ENCODE measurements at places on chromosomes 2 and 18. TPM values are rescaled to one million over a fixed set of nuclear protein-coding genes. Genes with fewer than 3 reads are reported as not detected.
A peak's percentile ranks its signal among the peaks of the same experiment; 100 is the strongest.

- DNase-seq, result no peak
These were observed 367 bp downstream of the FBXO48 start for GRCh38 chr2:68466778-68467076.

Gene OTOF
- total RNA-seq, result not detected

GRCh38 chr18:12304351-12305210 lies 3.5 kb upstream of the TUBB6 start:
- peak; percentile 55 for DNase-seq

DNA sequence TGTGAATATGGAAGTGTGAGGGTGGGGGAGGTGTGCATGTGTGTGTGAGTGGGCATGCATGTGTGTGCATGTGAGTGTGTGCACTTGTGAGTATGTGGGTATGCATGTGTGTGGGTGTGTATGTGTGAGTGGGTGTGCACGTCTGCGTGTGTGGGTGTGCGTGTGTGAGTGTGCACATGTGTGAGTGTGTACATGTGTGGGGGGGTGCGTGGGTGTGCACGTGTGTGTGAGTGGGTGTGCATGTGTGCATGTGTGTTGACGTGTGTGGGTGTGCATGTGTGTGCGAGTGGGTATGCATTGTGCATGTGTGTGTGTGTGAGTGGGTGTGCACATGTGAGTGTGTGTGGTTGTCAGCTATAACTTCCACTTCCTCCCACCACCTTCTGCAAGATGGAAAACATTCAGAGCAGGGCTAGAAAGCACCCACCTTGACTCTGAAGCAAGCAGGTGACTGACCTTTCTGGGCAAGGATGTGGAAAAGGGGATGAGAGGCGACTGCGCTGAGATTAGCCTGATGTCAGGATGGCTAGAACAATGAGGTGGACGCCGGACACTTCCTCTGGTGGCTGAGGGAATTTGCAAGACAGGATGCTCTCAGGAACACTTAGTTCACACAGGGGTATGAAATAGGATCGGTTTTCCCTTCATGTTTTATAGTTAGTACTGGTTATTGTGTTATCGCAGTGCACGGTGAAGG lies 103.6 kb downstream of the ACKR3 start:
- peak; percentile 57 for DNase-seq

Gene RALB
- total RNA-seq, result 21.7 TPM

Gene CRYGC
- total RNA-seq, result not detected

Gene TRABD2A
- 1.1 TPM for total RNA-seq

GRCh38 chr2:37543999-37544557 lies 127.4 kb downstream of the CDC42EP3 start:
- DNase-seq, result no peak

Gene PTPRN
- not detected for total RNA-seq

DNA sequence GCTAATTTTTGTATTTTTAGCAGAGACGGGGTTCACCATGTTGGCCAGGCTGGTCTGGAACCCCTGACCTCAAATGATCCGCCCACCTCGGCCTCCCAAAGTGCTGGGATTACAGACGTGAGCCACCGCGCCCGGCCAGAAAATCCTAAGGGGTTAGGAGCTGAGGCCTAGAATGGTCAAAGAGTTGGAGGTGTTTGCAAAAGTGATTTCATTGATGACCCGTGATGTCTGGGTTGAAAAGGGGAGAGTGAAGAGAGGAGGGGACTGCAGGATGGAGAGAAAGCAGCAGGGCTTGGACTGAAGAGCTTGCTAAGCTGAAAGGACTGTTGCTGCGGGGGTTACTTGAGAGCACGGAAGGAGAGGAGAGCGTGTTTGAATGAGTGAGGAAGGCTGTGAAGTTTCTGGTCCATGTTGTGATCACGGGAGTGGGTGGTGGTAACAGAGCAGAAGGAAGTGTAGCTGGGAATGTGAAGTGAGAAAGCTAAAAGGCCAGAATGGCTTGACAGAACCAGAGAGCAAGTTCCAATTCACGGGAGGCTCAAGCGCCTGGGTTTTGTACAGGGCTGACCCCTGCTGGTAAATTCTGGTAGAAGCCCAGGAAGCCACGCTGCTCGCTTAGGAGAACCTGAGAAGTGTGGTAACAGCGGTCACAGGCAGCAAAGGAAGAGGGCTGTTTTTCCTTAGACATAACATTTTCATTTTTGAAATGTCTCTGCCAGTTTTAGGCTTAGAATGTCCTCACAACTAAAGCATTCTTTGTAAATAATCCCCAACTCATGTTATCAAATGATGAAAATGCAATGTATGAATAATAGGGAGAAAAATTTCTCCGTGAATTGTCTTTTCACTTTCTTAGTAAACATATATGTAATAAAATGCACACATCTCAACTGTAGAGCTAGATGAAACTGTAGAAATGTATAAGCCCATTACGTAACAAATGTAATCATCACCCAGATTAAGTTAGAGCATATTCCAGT lies 40.5 kb upstream of the ACTR2 start:
- DNase-seq, result peak; percentile 87

Gene MYO1B
- total RNA-seq, result 27.4 TPM

Gene REG1B
- not detected for total RNA-seq

- DNase-seq, result no peak
These were observed 45.1 kb downstream of the RHOB start for GRCh38 chr2:20491739-20492531.

Gene AGPS
- 15.9 TPM for total RNA-seq

- no peak for DNase-seq
These were observed at the start of gene KCNG2 for GRCh38 chr18:79797518-79798345. Gene KCNG2, plus strand, starts transcription at chr18:79797938. Its CDS starts 65,730 bp downstream, at chr18:79863668.

DNA sequence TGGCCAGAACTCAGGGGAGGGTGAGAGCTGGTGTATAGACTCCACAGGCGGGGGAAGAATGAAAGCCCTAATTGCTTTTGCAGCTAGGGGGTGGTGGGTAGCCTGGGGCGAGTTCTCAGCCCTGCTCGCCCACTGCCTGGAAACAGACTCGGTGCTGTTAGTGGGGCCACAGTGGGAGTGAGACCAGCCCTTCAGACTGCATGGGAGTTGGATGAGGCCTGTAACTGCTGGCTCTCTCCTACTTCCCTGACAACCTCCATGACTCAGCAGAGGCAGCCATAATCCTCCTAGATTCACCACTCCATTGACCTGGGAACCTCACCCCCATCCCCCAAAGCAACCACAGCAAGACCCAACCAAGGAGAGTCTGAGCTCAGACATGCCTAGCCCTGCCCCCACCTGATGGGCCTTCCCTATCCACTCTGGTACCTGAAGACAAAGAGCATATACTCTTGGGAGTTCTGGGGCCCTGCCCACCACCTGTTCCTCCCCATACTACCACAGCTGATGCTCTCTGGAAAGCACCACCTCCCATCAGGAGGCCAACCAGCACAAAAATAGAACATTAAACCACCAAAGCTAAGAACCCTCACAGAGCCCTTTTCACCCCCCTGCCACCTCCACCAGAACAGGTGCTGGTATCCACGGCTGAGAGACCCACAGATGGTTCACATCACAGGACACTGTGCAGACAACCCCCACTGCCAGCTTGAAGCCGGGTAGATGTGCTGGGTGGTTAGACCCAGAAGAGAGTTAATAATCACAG lies 226.3 kb downstream of the EIPR1 start:
- DNase-seq, result no peak

- no peak for DNase-seq
These were observed 825.7 kb downstream of the SUCLG1 start for GRCh38 chr2:83633423-83633822.

- DNase-seq, result no peak
These were observed 48.7 kb upstream of the RGPD4 start for GRCh38 chr2:107777974-107778373.

Gene ZNF142
- total RNA-seq, result 79.7 TPM

DNA sequence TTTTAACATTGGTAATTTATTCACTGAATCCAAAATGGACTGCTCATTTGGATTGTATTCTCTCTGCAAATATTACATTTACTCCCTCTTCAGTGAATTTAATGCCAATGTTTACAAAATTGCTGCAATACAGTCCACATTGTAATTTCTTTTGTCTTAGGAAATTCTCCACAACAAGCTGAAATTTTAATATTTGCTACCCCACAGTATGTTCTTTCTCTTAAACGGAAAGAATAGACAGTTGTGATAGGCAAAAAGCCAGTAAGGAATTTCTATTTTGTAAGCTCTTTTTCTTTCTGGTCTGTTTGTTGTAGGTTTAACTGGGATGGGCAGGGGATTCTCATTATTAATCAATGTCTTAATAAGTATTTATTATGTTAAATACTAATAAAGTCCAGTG lies 92.0 kb downstream of the CSRNP3 start:
- no peak for DNase-seq

Gene GRB14
- 1.1 TPM for total RNA-seq

GRCh38 chr18:49652881-49653724 lies 91.2 kb downstream of the LIPG start:
- no peak for DNase-seq

DNA sequence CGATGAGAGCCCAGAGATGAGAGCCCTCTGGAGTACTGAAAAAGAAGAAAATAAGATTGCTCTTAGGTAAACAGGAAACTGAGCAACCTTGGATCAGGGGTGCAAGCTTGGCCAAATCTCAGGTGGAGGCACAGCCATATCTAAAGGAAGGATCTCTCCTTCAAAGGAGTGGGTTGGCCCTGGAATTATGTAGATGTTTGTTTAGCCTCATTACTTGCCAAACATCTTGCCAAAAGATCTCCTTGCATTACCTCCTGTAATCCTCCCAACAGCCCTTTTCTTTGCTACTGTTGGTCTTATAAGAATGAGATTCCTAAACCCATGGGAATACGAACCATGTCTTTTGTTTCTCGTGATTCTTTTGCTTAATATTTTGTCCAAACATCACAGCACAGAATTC lies 332.6 kb upstream of the NCKAP5 start:
- DNase-seq, result no peak

GRCh38 chr2:127675331-127676261 lies at the start of gene LIMS2:
Gene LIMS2, minus strand, starts transcription at chr2:127675530. Its CDS starts 506 bp downstream, at chr2:127675024.
- no peak for DNase-seq

Gene FRZB
- total RNA-seq, result 42.5 TPM

- no peak for DNase-seq
These were observed 309.1 kb upstream of the MAP2 start for GRCh38 chr2:209114588-209115240.

DNA sequence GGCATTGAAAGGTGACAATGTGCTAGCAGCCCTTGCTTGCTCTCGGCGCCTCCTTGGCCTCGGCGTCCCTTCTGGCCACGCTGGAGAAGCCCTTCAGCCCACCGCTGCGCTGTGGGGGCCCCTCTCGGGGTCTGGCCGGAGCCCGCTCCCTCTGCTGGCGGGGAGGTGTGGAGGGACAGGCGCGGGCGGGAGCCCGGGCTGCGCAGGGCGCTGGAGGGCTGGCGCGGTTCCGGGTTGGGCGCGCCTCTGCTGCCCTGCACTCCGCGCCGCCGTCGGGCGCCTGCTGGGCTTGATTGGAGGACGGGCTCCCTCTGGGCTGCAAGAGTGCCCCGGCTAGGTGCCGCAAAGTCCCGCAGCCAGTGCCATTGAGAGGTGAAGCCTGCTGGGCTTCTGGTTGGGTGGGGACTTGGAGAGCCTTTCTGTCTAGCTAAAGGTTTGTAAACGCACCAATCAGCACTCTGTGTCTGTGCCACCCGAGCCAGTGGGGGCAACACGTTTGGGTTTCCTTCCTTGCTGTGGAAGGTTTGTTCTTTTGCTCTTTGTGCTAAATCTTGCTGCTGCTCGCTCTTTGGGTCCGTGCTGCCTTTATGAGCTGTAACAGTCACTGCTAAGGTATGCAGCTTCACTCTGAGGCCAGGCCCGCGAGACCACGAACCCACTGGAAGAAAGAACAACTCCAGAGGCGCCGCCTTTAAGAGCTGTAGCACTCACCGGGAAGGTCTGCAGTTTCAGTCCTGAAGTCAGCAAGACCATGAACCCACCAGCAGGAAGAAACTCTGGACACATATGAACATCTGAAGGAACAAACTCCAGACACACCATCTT lies 14.8 kb upstream of the IMP4 start:
- no peak for DNase-seq

DNA sequence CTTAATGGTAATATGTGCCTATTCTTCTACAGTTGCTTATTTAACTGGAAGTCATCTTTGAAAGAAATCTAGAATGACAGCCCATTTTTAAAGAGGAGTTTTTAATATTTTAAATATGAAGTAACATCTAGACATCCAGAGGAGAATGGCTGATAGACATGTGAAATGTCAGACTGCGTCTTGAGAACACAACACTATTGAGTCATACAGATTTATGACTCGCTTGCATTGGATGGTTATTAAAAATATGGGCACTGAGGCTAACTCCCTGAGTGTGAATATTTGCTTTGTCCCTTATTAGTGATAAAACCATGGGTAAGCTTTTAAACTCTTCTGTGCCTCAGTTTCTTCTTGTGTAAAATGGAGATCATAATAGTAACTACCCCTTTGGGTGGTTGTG lies 22.9 kb downstream of the TDRD15 start:
- DNase-seq, result no peak

Gene CABLES1
- total RNA-seq, result 5.4 TPM

Gene HAAO
- total RNA-seq, result 7.2 TPM

DNA sequence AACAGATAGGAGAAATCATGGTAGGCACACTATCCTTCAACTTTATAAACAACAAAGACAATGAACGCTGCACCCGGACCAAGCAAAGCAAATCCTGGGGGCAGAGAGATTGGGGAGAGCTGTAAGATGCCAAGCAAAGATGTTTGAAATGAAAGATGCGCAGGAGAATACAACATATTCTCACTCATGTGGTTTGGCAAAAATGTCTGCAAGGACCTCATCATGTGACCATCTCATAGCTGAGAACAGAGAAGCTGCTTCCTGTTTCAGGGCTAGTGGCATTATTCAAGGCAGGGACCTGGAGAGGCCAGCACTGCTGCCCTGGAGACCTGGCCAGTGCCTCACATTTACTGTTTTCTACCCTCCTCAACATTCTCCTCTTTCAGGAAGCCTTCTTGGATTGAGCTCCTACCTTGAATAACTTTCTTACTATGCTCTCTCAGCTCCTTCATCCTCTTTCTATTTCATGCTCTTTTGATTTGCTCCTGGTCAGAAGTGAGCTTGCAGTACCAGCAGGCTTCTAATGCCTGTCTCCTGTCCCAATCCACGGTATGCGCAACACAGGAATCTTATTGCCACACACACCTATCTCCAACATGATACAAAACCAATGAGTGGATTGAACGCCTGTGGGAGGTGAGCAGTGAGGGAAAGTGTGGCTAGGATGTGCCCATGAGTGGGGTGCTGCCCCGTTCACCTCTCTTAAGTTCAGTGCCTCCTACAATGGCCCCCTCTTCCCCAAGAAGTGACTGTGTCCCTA lies 133.0 kb downstream of the CELF4 start:
- no peak for DNase-seq

Measured in ascending aorta (tissue), 2 donors.